ENCODE measurements at places on chromosomes 6 and 20.

- DNase-seq: no peak
Observed at GRCh38 chr20:6560978-6561377, 206.5 kb upstream of the BMP2 start.

- DNase-seq: no peak
Observed at GRCh38 chr6:139546106-139546472, 171.6 kb upstream of the CITED2 start.

DNA sequence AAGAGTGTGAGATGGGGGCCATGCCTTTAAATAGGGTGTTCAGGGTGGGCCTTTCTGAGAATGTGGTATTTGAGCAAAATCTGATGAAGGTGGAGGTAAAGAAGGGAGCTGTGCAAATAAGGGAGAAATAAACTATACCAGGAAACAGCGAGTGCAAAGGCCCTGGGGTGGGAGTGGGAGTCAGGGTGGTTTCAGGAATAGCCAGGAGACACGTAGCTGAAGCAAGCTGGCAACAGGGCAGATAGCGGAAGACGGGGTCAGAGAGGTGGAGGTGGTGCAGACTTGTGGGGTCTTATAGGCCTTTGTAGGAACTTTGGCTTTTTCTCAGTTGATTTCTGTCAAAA lies 51.6 kb downstream of the FGD2 start:
- DNase-seq: no peak

DNA sequence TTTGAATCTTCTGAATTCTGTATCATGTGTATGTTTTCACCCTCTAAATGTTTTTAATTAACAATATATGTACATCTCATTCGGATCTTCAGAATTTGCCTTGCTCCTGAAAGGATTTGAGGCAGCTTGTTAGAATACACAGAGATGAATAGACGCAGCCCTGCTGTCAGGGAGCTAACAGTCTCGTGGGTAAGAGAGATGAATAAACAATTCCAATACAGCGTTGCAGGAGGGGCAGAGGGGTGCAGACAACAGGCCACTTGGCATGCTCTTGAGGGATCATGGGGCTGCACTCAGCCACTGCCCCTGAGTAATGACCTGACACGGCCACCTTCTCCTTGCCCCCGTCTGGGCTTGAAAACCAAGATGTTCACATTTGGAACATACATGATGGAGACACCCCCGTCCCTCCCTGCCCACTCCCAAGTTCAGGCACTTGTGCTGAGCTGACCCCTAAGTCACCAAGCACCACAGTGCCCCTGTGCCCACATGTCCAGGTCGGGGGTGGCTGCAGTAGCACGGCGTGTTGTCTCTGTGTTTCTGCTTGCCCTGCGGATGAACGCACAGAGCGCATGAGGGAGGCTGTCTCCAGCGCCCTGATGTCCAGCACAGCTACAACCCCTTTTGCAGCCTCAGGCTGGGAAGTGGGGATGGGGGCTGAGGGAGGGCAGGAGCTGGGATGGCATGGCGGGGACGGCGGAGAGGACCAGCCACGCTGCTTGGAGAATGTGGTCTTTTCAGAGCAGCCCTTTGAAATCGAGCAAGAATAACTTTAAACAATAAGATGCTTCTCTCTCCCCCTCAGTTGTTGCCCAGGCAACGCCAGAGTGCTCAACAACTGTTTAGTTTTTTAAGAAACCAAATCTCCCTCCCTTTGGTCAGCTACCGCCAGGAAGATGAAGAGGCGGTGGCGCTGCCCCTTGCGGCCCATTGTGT lies 33.0 kb upstream of the CDH22 start:
- DNase-seq: no peak

DNA sequence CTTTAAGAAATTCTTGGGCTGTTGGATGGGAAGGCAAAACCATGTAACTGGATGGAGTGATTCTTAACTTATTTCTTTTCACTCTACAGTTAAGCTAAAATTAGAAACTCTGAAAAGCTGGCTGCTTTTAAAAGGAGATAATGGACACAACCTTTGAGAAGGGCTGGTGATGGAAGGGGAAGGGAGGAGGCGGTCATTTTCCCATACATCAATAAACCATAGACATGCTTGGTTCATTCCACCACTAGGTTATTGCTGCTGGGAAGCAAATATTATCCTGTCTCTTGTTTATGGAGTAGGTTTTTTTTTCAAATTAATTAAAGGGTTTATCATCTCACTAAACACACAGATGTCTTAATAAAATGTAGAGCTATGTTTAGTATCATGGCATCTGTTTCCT lies 76.2 kb downstream of the PLCB1 start:
- no peak for DNase-seq

- DNase-seq: no peak
Observed at GRCh38 chr6:69852706-69853105, 13.7 kb upstream of the COL19A1 start.

GRCh38 chr20:23690581-23690980 lies 1.7 kb upstream of the CST4 start:
- no peak for DNase-seq

DNA sequence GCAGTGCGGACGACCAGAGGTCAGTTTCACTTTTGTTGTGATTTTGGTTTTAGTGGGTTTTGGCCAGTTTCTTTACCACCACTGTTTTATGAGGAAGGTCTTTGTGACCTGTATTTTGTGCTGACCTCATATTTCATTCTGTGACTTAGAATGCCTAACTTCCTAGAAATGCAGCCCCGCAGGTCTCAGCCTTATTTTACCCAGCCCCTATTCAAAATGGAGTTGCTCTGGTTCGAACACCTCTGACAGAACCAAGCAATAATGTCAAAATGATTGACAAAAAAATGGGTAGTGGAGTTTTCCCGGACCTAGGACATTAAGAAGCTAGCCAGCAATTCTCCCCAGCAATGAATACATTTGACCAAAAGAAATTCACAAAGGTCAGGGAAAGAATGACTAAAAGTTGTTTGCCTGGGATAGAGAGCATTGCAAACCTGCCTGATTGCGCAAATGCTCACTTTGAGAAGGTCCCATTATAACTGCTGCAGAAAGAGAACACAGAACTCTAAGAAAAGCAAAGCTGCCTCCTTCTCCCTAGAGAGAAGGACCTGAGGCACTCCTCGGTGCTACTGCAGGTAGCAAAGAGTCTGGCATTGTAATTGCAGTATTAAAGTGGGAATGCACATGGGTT lies 288.8 kb downstream of the ADGB start:
- DNase-seq: no peak

- no peak for DNase-seq
Observed at GRCh38 chr6:105985098-105985815, 100.9 kb upstream of the PRDM1 start.

DNA sequence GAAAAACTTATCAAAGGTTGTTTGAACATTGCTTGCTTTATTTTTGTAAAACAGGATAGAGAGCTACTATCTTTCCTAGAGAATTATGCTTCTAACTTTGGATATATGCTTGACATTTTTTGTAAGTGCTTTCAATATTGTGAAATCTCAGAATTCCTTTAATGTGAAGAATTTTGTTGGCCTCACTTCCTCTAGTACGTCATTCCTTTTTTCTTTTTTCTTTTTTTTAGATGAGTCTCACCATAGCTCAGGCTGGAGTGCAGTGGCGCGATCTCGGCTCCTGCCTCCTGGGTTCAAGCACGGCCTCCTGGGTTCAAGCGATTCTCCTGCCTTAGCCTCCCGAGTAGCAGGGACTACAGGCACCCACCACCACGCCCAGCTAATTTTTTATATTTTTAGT lies 668.1 kb downstream of the RFPL4B start:
- no peak for DNase-seq

GRCh38 chr20:46520976-46521579 lies 7.7 kb upstream of the ZNF334 start:
- DNase-seq: peak; percentile 75

GRCh38 chr6:157607317-157608109 lies 215.5 kb upstream of the SNX9 start:
- DNase-seq: no peak

DNA sequence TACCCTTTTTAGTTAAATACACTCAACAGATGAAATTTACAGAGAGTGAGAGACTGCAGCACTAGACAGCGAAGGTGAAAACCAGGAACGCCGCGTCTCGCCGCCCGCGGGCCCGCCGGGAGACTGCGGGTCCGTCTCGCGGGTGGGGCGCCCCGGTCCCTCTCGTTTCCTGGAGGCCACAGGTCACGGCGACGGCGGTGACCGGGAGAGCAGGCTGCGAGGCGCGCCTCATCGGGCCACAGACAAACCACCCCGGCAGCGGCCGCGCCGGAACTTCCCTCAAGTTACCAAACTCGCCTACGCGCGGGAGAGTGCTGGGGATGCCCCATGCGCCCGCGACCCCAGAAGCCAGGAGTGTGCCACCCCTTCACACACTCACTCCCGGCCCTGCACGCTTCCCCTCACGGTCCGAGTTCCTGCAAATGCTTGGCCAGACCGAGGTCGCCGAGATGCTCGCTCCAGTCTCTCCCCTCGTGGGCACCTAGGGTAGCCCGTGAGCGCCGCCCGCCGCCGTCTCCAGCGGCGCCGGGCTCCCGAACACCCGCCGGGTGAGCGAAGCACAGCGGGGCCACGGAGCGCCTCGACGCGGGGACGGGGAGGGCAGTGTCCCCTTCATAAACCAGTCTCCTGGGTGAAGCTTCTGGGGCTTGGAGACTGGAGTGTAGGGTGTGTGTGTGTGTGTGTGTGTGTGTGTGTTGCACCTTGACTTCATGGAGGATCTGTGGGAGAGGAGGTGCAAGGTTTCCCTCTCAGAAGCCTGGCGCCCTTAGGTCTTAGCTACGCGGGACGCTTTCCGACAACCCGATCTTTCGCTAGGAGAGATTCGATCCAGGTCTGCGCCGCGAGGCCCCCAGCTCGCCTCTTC lies 1.4 kb downstream of the BACH2 start:
- DNase-seq: peak; percentile 68

DNA sequence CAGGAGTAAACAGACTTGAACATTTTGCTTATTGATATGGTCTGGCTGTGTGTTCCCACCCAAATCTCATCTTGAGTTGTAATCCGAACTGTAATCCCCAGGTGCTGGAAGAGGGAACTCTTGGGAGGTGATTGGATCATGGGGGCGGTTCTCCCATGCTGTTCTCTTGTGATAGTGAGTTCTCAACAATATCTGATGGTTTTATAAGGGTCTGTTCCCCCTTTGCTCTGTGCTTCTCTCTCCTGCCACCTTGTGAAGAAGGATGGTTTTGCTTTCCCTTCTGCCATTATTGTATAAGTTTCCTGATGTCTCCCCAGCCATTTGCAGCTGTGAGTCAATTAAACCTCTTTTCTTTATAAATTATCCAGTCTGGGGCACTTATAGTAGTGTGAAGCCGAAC lies 40.0 kb downstream of the MYLIP start:
- peak; percentile 40 for DNase-seq

- DNase-seq: no peak
Observed at GRCh38 chr6:72712910-72713309, 91.0 kb downstream of the KCNQ5 start.

DNA sequence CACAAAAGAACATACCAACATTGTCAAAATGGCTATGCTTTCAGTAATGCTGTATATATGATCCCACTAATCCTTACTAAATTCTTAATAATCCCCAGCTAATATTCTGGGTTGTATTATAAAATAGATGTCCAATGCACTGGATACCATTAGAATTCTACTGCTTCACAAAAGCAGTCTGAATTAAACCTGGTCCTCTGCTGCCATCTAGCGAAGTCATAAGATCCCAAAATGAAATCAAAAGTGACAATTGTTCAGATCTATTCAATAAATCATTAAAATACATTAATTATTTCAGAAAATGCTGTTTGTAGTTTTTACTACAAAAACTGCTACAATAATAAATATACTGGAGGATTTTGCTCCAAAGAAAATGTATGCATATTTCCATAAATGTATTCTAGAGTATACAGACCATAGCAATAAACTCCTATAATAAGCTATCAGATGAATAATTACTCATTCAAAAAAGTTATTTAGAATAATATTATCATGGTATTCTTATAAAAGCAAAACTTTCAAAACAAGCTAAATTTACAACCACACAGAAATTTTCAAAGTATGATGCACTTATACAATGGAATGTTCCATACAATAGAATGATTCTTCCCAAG lies 92.6 kb downstream of the RNGTT start:
- peak; percentile 57 for DNase-seq

GRCh38 chr6:41073203-41073967 lies 611 bp downstream of the NFYA start:
- DNase-seq: peak; percentile 92

DNA sequence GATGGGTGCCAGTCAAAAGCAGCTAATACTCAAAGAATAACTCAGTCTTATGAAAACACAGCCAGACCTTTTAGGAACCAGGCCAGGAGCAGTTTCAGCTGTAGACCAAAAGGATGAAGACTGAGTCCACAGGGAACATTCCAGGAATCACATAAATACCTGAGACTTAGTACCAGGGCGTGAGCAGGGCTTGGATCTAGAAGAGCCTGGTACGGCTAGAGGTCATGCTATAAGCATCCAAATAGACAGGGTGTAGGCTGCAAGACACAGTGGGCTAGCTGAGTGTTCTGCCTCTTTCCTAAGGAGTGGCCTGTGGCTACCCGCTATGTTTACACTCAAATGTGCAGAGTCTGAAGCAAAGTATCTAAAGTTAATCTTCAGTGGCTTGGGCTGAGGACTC lies 29.5 kb upstream of the LRRC1 start:
- peak; percentile 52 for DNase-seq

- no peak for DNase-seq
Observed at GRCh38 chr20:62760856-62761758, 35.2 kb upstream of the MRGBP start.

DNA sequence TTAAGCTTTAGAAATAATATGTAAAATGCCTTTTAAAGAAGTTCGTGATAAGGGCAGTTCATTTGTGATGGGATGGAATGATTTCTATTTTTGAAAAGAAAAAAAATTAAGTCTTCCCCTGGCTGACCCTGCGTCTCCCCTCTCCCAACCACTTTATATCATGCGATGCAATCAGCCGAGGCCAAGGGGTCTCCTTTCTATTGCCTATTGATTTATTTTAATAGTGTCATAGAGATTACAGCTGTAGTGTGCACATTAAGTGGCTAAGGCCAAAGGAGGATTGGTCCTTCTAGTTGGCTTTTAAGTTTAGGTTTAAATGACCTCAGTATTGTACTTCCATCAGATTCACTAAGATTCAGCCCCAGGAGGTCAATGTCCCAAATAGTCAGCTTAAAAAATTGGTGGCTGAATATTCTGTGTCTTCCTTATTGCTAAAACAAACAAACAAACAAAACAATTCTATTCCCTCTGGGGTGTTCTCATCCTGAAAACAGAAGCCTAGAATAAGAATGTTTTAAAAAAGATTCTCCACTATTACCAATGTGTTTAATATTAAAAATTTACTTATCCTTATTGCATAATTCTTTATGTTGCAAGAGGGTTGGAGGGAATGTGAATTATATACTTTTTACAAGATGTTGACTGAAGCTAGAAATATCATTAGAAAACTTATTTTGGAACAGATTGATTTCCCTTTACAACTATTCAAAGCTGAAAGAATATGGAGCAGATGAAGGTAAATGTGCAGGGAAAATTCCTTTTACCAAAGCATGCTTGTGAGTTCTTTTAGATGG lies 359.1 kb downstream of the SAMD5 start:
- no peak for DNase-seq

- DNase-seq: no peak
Observed at GRCh38 chr6:133504158-133504557, 263.0 kb downstream of the EYA4 start.
